ENCODE measurements at places on chromosomes 3 and 15.

GRCh38 chr15:40545457-40545856, 19.4 kb downstream of the CCDC32 start:
- no peak for DNase-seq

DNA sequence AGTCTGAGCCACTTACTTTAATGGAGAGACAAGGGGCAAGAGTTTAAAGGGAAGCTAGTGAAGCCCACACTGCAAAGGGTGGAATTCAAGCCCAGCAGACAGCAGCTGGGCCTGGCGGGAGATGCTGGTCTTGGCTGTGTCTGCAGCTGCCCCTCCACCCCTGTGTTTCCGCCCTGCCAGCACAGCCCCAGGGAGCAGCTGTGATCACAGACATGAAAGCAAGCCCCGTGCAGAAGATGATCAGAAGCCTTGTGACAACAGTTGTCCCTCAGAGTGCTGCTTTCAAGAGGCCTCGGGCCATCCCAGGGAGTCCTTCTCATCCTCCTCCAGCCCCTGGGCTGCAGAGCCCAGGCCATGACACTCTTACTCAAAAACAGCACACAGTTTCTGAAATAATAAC, 24.1 kb upstream of the SLC6A1 start:
- DNase-seq, result no peak

DNA sequence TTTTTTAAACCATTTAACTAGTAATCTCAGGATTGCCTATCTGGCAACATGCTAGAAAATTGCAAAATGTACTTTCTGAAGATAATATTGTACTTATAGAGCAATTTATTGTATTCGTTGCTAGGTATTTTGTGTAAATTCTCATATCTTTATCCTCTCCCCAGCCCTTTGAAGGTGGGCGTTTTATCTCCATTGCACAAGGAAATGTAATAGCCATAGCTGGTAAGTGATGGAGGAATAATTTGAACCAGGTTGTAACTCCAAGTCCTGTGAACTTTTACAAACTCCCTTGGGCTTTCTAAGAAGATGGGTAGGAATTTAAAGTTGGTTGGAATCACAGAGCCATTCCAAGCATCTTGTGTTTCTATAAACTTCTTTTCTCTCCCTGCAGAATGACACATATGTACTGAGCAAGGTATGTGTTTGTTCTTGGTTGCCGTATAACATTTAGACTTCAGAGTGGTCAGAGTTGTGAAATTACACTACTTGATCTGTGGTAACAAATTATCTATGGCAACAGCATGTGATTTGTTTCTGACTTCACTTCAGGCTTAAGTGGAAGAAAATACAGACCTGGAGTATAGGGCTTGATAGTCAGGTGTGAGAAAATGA, 170.9 kb downstream of the AKAP13 start:
- DNase-seq, result no peak

- no peak for DNase-seq
Measured at GRCh38 chr3:77535116-77535515, 495.2 kb downstream of the ROBO2 start.

DNA sequence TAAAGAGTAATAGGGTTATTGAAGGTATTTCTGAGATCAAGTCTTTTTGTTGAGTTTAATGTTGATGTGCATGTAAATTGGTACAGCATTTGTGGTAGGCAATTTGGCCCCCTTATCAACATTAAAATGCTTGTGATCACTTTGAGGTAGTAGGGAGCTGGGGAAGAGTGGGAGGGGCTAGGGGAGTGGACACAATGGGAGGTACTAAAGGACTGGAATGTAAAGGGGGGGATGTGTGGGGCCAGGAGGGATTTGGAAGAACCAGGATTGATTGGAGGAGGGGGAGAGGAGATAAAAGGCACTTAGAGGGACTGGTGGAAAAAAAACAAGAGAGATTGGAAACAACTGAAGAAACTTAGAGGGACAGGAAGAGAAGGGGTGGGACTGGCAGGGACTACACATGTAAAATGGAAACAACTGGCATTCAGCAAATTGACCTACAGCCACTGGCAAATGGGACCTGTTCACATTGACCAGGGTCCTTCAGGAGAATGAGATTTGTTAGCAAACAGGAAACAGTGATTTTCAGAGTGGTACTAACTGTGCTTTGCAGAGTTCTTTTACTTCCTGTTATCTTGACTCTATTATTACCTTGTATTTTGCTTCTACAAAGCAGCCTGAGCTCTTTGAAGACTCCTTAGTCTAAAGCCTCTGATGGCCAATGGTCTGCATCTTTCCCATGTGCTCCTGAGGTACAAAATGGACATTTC, 47.8 kb upstream of the ZBTB38 start:
- no peak for DNase-seq

DNA sequence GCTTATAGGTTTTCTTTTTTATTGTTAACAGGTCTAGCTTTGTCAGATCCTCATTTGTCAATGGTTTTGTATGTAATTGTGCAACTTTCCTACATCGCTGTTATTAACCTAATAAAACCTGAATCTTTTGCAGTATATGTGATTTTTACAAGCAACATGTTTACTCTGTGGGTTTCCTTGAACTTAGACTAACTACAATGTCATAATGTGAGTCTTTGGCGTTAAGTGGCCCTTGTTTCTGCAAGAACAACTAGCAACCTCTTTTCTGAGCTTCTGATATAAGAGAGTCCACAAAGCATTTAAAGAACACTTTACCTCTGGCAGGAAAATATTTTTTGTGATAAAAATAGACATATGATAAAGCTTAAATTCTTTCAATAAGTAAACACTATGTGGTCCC, 230.3 kb upstream of the CFAP20DC start:
- DNase-seq, result no peak

DNA sequence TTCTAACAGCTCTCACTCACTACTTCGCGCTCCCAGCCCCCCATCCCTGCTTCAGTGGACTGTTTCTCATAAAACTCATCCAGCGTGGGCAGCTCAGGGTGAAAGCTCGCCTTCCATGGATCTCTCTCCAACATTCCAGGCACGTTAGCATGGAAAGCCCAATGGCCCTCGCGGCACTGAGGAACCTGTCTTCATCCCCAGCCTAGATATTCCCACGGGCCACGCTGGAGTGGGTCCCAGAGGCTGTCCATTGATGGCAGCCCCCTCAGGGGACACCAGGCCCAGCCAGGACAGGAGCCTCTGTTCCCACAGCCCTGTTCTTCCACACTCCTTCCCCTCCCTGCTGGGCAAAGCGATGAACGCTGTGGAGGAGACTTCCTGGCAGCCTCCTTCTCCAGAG, 121.1 kb downstream of the SEC22A start:
- no peak for DNase-seq

DNA sequence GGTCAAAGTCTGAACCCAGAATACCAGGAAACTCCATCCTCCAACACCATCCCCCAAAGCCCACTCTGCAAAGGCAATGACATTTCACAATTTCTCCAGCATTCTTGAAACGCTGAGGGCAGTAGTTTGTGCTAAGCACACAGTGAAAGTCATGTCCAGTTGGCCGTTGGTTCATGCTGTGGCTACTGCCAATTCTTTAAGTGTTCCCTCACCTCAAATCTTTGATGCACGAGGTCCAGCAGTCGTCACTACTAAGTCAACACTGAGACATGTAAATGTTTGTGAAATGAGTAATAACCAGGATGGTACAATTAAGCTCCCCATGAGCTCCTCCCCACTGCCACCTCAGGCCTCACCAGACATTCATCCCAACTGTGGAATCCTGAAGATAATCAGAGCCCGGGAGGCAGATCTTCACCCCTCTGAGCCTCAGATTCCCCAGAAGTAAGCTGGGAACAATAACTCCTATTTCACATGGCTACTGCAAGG, 7.0 kb downstream of the SUCLG2 start:
- DNase-seq, result peak; percentile 79

- no peak for DNase-seq
Measured at GRCh38 chr15:55858661-55859060, 115.7 kb upstream of the PRTG start.

GRCh38 chr3:54533856-54534255, 394.0 kb downstream of the LRTM1 start:
- DNase-seq, result no peak

DNA sequence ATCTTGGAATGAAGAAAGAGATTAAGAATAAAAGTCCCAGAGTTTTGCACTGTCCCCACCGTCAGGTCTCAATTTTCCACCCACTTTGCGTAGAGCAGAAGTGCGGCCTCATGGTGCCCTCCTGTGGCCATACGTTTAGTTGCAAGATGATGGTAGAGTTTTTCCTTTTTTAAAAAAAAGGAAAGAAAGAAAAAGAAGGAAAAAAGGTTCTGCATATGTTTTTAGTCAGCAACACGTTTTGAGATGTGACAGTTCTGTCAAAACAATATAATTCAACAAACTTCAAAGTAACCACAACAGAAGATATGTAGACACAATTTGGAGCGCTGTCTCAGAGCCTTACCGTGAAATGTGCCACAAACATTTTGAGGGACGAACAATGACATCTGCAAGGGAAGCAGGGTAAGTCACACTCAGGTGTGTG, 24.6 kb downstream of the EBLN2 start:
- no peak for DNase-seq

GRCh38 chr15:93307513-93307912, 218.5 kb upstream of the RGMA start:
- no peak for DNase-seq

DNA sequence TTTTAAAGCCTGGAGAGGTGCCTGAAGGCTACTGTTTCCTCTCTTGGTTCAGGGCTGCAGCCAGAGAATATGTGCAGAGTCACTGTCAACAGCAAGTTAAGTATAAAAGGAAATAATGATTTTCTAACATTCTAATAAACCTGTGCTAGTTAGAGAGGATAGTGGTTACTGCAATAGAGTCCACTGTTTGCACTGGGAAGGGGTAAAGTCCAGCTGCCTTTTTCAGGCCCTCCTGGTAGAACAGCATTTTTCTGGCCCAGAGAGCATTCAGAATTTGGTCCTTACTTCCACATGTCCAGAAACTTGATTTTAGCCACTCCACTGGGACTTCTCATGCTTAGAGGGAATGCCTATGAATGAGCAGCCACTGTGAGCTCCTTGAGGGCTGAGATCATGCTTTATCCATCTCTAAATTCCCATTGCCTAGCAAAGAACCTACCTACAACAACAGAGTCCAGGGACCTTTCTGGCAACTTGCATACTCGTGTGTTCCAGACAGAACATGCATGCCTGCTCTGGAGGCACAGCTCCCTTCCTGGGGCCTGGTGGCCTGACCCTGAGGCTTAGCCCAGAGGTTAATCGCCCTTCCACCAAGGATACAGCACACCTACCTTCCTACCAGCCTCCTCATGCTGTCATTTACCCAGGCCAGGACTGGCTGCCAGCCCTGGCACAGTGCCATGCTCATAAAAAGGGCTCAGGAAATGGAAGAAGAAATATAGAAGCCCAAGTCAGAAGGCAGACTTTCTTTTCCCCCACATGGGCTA, 50.3 kb upstream of the ATP13A3 start:
- DNase-seq, result no peak

GRCh38 chr3:14633819-14634424, 17.6 kb upstream of the CCDC174 start:
- peak; percentile 5 for DNase-seq

DNA sequence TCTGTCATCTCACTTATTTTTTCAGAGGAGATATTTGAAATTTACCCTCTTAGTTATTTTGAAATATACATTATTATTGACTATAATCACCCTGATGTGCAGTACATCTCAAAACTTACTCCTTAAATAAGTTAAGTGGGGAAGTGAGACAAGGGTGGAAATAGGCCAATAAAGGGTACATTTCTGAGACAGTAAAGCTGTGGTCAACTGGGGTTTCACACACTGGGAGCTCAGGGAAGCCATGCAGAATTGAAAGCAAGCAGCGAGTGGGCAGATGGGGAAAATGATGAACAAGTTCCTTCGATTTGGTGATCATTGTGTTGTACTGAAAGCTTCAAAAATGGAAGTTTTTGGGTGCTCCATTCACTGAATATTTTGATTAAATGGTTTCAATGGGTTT, 21.6 kb upstream of the MOBP start:
- DNase-seq, result no peak

GRCh38 chr15:88428053-88428452, 39.1 kb downstream of the MRPL46 start:
- DNase-seq, result no peak

All from fibroblast of skin of left quadriceps (primary cell).